ENCODE measurements at places on chromosomes 2 and 18. TPM values are rescaled to one million over a fixed set of nuclear protein-coding genes. Genes with fewer than 3 reads are reported as not detected.

GRCh38 chr18:35030277-35030989, 10.8 kb upstream of the MAPRE2 start:
- no peak for DNase-seq

- no peak for DNase-seq
Measured at GRCh38 chr2:59789523-59789922, 763.9 kb downstream of the BCL11A start.

DNA sequence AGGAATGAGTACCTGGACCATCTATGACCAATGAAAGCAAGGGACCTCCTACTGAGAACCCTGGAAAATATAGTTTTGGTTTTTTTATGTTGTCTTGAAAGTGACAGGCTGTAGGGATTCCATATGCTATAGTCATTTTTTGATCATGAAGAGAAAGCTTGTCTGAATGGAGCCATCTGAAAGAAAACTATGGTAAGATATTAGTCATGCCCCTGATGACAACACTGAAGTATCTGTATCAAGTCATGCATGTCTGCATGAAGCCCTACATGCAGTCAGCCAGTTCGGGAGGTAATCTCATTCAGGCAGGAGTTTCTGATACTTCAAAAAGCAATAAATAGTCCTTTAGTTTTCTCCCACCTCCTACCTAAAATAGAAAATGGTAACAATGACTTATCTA, 1042.0 kb downstream of the DPP10 start:
- DNase-seq: no peak

- DNase-seq: no peak
Measured at GRCh38 chr2:230870544-230871360, 6.0 kb downstream of the ITM2C start.

DNA sequence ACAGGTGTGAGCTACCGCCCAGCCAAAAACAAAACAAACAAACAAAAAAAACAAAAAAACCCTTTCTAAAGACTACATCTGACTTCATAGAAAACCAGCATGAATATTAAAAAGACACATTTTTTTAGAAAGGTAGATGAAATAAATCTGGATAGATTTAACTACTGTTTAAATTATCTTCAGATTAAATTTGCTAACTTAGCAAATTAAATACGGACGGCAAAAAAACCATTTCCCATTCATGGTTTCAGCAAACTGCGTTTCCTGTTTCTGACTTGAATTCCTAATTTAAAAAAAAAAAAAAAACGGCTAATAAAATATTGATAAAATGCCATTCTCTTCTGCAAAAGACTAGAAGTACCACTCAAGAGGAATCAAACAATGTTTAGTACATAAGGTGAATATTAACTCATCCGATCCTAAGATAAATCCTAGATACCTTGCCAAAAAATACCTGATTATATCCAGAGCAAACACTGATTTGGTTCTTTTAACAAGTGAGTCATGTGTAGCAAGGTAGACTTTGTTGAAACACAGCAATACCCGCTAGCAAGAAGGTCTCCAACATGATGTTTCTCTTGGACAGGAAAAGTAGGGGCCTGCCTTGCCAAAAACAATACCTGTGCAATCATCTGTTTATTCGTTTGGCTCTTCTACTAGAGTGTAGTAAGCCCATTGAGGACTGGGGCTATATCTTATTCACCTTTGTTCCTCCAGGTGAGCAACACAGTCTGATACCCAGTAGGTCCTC, 96.2 kb downstream of the BARD1 start:
- DNase-seq: no peak

DNA sequence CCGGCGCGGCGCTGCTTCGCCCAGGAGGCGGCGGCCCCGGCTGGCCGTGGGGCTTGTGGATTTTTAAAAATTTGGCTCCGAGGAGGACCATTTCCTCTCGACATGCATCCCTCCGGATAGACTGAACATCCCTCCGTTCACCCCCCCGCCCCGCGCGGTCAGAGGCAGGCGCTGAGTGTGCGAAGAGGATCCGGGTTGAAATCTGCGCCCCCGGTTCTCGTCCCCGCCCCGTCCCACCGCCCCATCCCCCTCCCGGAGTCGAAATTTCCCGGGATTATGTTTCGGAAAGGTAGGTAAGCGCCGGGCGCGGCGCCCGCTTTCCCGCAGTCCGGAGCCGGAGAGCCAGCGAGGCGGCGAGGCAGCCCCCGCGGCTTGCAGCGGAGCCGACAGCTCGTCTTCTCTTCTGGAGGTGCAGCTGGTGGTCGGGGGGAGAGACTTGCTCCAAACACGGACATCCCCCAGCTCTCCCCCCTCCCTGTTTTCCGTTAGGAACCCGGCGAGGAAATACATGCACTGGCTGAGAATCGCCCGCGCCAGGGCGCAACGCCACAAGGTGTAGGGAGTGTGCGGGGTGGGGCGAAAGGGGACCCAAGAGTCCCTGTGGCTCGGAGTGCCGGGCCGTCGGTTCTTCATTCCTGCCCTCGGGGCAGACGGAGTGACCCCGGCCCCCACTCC, at the start of gene PRKCE:
Gene PRKCE, plus strand, starts transcription at position 261 of the 675 bp plus-strand sequence.
- DNase-seq: peak; percentile 20

GRCh38 chr2:161370981-161371380, 45.1 kb upstream of the TBR1 start:
- no peak for DNase-seq

GRCh38 chr2:222423632-222424275, 589 bp upstream of the SGPP2 start:
- no peak for DNase-seq

GRCh38 chr18:43751835-43752234, 474.5 kb upstream of the SYT4 start:
- no peak for DNase-seq

- DNase-seq: no peak
Measured at GRCh38 chr18:52439457-52439856, 99.5 kb downstream of the DCC start.

GRCh38 chr2:108988796-108989713, at the start of gene EDAR:
Gene EDAR, minus strand, starts transcription at chr2:108989220. Its CDS starts 58,206 bp downstream, at chr2:108931014.
- DNase-seq: no peak

DNA sequence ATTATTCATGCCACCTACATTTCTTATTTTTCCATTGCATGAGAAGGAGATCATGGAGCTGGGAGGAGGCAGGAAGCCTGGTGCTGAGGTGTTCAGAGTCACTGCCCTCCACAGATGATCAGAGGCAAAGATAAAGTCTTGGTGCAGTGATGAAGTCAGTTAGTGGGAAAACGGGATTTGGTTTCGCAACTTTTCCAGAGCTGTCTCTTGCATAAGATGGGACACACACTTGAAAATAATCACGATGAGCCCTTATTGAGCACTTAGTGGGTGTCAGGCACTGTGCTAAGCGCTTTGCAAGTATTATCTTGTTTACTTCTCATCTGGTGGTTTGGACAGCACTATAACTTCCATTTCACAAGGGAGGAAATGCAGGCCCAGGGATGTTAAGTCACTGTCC, 222.1 kb upstream of the SMAD2 start:
- no peak for DNase-seq

DNA sequence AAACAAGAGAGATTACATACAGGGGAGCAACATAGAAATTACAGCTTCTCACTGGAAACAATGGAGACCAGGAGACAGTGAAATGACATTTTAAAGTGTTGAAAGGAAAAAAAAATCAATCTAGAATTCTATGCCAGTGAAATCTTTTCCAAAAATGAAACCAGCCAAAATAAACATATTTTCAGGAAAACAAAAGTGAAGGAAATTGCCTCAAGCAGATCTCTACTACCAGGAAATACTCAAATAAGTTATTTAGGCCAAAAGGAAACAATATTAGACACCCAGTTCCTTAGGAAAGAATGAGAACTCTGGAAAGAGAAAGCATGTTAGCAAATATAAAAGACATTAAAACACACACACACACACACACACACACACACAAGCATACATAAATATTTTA, 339.9 kb upstream of the NCKAP5 start:
- no peak for DNase-seq

GRCh38 chr2:118738524-118739308, 108.7 kb downstream of the EN1 start:
- DNase-seq: peak; percentile 9

GRCh38 chr2:33321876-33322483, 154.5 kb upstream of the RASGRP3 start:
- no peak for DNase-seq

GRCh38 chr2:11830708-11831301, 84.4 kb downstream of the LPIN1 start:
- DNase-seq: no peak

DNA sequence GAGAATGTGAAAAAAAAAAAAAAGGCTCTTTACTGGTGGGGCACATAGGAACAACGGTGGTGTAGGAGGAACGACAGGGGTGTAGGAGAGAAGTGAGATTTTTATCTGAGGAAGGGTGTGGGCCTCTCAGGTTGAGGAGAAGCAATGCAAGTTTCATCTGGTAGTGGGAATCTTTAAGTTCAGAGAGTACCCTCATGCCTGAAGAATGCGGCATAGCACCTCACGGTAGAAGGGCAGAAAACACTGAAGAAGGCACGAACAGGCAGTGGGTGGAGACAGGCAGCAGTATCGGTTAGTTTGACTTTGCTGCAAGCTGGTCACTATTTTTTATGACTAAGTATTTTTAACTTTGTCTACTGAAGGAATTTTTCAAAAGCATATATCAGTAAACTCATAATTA, 52.2 kb upstream of the TSPYL6 start:
- no peak for DNase-seq

DNA sequence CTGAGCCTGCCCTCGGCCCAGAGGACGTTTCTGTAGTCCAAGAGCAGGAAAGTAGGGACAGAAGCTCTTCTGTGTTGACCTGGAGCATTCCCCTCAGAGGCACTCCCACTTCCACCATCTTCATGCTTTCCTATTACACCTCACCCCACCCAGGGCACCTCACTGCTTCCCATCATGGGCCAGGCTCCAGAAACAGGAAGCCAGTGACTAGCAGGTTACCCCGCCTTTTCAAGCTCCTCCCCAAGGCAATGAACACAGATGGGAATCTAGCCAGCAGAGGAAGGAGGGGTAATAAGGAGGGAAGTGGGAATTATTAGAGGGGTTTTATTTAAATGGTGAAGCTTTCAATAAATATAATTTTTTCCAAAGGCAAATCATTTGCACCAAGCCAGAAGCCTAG, 308.8 kb upstream of the MGAT5 start:
- no peak for DNase-seq

DNA sequence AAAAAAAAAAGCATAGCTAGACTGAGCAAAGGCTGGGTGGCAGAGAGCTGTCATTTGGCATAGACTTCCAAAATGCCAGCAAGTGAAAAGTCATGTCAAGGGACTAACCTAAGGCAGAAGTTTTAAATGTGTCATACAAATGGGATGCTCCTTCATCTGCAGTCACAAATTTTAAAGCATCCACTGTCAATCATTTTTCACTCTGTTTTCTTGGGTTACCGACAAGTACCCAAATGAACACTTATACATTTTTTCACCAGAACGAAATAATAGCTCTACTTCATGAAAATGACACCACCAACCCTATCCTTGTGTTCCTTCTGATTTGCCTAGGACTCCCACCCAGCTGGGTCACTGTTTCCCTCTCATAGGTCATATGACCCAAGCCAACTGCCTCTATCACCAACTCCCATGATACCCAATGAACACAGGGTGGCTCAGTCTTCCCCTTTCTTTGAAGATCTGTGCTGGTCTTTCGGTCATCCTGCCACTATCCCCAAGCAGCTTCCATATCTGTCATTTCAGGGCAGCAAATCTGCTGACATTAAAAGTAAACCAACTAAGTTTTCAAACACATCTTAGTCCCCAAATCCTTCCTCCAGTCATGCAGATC, 21.5 kb downstream of the KLF7 start:
- no peak for DNase-seq

- no peak for DNase-seq
Measured at GRCh38 chr2:31404827-31405226, 9.7 kb downstream of the XDH start.

Gene MROH2A
- total RNA-seq: not detected

Gene SERPINB11
- total RNA-seq: not detected

Gene FTCDNL1
- 3.4 TPM for total RNA-seq

Gene UPP2
- not detected for total RNA-seq

Gene COBLL1
- total RNA-seq: 62.0 TPM

Gene RASGRP3
- 22.1 TPM for total RNA-seq

Gene TGFA
- total RNA-seq: 1.1 TPM

Gene RAD51AP2
- total RNA-seq: not detected

Gene RNF125
- total RNA-seq: 2.2 TPM

Gene CABLES1
- 28.7 TPM for total RNA-seq

Gene UGT1A10
- 0.41 TPM for total RNA-seq

Gene TNFRSF11A
- total RNA-seq: 4.9 TPM

Gene GPD2
- 31.7 TPM for total RNA-seq

All from thoracic aorta (tissue), 2 donors.